NCI-H69 (cell line): ENCODE measurements at places on chromosomes 7 and 10.
A peak's percentile ranks its signal among the peaks of the same experiment; 100 is the strongest.

DNA sequence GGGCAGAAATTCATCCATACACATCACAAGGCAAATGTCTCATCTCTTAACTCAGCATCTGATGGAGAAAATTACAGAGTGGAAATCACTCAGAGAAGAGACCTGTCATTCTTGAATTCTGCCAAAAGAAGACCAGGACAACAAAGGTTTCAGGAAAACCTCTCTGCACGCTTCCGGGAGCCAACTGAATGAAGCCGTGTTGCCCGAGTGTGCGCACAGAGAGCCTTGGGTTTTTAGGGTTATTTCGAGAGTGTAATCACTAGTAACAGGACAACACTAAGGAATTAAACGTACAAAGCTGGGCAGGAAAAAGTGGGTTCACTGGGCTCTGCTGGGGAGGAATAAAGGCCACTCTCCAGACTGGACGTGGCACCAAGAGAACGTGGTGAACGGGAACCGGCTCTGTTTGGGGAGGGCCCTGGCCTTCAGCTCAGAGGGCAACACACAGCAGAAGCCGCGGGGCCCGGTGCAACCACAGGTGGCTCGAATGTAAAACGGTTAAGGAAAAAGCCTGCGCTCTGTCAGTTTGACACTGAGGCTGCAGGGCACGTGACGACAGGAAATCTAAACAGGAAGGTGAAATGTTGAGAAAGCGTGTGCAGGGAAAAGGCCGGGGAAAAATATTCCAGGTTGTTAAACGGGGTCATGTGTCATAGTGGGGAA, 331.5 kb downstream of the DNAJB6 start:
- DNase-seq = no peak

- peak; percentile 66 for DNase-seq
These were observed 1.1 kb downstream of the PIK3AP1 start for GRCh38 chr10:96719200-96719599.

- DNase-seq = no peak
These were observed 13.3 kb upstream of the FAM180A start for GRCh38 chr7:135761751-135762488.

DNA sequence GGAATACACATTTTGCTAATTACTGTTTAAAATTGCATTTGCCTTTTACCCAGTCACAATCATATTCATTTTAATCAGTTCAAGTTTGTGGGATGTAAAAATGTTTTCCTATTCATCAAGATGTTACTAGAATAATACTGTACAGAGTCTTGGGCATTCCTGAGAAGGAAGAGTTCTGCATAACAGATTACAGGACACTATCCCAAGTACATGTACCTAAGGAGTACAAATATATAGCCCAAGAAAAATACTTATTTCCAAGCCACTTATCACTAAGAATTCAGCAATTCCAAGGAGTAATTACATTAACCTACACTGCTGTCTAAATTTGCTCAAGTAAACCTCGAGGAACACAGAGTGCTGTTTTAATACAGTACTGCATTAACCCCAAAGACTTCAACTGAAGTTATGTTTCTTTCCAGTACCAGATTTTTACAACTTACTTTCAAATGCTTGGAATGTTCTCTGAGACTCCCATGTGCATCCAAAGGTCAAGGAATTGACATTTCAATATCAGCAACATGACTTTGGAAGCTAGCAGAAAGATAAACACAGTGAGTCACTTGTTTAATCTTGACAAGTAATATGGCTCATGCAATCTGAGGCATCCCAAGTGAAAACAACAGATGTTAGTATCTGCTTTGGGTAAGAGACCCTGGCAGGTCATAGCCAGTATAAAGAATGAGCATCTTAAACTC, 125.4 kb upstream of the BET1 start:
- DNase-seq = peak; percentile 14

- DNase-seq = peak; percentile 29
These were observed 713 bp downstream of the LOXL4 start for GRCh38 chr10:98267069-98267893.
